ACHN (cell line): ENCODE measurements at places on chromosomes 6 and 20.

DNA sequence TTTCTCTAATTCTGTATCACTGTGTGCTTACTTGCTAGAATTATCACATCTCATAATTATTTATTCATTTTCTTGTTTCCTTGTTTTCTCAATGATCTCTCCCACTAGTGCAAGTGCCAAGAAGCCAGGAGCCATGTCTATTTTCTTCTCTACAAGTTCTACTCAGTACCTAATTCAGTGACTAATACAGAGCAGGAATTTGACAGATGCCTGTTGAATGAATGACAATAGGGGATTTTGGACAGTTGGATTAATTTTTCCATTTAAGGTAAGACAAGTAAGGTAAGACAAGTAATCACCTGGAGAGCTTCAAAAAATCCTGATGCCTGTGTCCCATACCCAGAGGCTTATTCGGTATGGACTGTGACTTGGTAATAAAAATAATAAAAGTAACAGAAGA lies 81.0 kb downstream of the EDN1 start:
- DNase-seq = no peak

DNA sequence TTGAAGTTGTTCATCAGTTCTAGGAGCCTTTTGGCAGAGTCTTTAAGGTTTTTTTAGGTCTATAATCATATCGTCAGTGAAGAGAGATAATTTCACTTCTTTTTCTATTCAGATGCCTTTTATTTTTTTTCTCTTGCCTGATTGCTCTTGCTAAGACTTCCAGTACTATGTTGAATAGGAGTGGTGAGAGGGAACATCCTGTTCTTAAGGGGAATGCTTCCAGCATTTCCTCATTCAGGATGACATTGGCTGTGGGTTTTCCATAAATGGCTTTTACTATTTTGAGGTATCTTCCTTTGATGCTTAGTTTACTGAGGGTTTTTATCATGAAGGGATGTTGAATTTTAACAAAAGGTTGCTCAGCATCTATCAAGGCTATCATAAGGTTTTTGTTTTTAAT lies 109.5 kb downstream of the CLVS2 start:
- no peak for DNase-seq

DNA sequence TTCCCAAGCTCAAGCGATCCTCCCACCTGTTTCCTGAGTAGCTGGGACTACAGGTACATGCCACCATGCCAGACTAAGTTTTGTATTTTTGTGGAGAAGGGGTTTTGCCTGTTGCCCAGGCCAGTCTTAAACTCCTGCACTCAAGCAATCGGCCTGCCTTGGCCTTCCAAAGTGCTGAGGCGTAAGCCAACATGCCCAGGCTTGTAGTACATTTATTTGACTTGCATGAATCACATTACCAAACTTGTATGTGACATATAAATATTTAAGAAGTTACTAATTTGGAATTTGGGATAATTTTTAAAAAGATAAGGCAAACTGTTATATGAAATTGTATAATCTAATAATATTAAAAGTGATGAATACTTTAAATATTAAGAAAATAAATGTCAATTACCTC lies 157.6 kb downstream of the MCHR2 start:
- DNase-seq = no peak

- no peak for DNase-seq
These were observed 303.9 kb upstream of the DEFB112 start for GRCh38 chr6:50353603-50354002.

DNA sequence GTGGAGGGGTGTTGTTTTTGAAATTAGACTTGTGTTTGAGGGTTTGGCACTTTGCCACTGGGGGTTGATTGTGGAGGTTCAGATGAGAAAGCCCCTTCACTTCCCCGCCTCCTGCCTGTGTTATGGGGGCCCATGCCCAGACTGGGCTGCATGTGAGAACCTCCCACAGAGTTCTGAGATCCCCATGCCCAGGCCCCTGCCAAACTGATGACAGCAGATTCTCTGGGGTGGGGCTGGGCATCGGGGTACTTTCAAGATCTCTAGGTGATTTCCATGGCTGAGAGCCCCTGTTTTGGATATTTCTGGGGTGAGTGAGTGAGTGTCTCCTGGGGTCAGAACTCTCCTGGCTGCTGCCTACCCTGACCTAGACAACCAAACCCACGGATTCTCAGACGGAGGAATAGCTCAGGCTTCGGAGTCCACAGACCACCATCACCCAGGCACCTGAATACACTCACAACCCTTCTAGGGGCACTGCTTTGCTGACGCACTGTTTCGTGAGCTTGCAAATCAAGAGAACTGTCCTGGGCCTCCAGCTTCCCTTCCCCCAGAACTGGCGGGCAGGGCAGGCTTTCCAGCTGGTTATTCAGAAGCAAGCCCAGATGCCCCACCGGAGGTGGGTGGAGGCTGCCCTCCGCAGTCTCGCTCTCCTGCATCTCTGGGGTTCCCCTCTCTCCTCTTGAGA lies 6.3 kb downstream of the BCAS1 start:
- no peak for DNase-seq

DNA sequence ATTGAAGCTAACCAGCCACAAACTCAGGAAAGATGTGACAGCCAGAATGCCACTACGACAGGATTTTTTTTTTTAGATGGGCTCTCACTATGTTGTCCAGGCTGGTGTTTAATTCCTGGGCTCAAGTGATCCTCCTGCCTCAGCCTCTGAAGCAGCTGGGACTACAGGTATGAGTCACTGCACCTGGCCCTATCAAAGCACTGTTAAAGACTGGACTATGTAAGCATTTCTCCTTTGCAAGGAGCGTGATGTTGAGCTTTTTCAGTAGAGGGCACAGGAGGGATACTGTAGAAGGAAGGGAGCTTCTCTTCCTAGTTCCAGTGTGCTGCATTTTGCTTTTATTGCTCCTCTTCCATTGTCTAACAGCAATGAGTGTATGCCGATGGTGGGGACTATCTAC lies 35.8 kb downstream of the ZBTB9 start:
- no peak for DNase-seq

DNA sequence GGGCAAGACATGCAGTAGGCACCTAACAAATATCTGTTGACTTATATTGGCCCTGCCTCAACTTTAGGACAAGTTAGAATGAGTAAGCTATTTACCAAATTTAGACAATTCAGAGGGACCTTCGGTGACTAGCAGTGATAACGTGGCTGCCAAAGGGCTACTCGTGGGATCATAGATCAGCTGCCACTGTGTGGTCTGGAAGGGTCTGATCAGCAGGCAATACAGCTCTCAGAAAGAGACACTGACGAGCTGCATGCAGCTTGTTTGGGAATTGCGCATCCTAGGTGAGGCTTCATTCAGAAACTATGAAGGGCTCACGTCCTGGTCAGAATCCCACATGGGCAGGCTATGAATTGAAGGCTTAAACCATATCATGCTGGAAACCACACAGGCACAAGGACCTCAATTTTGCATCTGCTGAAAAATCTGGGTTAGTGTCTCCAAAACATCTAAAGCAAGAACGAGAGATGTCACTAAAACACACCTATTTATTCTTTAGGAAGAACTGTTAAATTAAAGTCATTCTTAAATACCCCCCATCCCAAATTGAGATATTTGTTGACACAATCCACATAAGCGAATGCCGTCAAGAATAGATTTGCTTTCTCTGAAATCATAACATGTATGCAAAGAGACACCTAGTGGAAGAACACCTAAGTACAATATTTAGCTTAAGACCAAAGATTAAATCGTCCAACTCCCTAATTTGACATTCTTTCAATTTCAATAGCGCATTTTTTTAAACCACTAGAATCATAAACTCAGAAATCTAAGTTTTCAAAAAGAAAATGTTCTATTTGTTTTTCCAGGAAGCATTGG lies 79.6 kb downstream of the IPCEF1 start:
- DNase-seq = peak; percentile 56

DNA sequence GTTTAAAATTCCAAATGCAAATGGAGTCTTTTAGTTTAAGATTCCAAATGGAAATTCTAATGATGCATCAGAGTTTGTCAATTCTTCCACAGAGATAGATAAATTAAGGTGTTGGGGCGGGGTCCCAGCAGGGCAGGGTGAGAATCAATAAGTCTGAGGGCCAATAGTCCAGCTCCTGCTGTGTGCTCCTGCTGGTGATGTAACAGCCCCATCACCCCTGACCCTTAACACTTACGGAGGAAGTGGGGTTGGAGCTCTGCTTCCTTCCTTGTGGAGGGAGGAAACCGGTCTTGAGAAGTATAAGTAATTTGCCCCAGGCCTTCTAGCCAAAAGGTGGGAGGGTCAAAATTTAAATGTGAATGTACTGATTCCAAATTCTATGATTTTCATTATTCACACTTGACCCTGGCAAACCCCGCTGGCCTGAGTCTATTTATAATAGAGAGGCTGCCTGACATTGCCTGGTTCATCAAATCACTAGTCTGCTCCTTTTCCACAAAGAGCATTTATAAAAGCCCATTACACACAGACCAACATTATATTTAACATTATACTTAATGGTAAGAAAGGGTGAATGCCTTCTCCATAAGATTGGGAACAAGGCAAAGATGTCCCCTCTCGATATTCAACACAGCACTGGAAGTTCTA lies 17.2 kb downstream of the ZBTB2 start:
- DNase-seq = no peak

DNA sequence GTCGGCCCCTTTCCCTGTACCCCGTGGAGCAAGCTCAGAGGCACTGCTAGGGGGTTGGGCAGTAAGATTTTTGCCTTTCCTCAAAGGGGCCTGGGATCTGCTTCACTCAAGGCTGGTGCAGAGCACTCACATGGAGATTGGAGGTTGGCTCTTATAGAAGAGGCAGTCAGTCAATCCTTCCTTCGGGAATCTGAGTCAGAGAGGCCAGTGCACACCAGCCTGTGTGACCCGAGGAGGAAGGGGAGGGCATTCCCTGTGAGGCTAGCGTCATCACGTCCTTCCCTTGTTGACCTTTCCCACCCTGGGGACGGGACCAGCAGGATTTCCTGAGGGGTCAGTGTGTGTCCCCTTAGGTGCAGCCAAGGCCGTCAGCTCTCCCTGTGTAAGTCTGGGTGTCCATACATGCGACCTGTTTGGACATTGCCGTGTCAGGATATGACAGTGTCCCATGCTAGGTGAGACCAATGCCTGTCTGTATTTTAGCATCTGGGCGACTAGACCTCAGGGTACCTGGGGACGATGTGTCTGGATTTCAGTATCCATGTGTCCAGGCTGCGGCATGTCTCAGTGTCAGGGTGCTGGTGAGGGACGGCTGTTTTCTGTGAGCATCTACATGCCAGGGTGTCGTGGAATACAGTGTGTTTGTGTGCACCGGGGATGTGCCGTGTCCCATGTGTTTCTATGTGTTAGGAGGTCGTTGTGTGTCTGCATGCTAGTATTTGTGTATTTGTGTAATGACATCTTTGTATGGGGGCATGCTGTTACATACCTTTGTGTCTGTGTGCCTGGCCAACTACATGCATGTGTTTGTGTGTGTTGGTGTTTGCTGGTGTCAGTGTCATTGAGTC lies 2.8 kb upstream of the ZNF512B start:
- no peak for DNase-seq

DNA sequence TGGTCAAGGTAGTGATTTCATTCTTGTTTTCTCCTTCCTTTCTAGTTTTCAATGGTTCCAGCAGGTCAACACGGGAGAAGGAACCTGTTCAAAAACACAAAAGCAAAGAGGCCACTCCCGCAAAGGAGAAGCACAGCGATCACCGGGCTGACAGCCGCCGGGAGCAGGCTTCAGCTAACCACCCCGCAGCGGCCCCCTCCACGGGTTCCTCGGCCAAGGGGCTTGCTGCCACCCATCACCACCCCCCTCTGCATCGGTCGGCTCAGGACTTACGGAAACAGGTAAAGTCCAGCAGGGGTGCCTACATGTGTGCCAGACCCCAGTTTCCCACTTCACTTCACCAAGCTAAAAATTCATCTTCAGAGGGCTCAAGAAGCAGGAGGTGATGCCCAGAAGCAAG lies 175.6 kb downstream of the DTNBP1 start:
- DNase-seq = no peak

GRCh38 chr6:21840428-21840827 lies 246.9 kb downstream of the SOX4 start:
- no peak for DNase-seq

GRCh38 chr6:82380566-82381185 lies 17.1 kb downstream of the TPBG start:
- no peak for DNase-seq

DNA sequence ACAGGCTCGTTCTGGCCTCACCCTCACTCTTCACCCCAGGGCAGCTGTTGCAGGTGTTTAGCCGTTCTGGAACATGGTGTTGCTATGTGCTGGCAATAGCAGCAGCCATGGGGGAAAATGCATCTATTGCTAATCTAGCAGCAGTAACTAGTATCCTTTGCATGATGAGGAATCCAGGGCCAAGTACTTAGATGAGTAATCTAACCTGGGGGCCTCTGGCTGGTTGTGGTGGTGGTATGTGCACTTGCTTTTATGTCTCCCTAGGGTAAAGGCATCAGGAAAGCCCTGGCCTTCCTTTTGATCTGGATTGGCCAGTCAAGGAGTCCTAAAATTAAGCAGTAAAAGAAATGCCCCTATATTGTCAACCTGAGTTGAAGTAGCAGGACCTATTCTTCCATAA lies 594.5 kb upstream of the MAP3K7 start:
- no peak for DNase-seq

DNA sequence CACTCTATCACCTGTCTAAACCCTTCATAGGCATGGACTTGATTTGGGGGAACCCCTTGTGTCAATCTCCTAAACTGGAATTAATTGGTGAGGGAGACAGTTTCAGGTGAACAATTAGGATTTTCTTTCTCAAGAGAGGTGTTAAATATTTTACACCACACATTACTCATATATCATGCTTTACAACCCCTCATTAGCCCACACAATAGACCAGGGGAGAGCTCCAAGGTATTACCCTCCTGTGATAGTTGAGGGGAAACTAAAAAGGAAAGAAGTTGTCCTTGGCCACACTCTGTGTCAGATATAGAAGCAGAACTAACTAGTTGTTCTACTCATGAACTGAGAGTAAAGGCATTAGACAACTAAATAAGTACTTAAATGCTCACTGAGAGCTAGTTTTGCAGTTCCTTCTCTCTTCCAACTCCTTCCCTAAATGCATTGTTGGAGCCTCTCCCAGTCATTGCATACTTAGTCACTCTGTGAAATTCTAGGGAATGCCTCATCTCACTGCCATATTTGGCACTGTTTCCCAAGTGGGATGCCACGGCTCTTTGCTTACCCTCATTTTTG lies 183.7 kb upstream of the CEP162 start:
- peak; percentile 1 for DNase-seq

DNA sequence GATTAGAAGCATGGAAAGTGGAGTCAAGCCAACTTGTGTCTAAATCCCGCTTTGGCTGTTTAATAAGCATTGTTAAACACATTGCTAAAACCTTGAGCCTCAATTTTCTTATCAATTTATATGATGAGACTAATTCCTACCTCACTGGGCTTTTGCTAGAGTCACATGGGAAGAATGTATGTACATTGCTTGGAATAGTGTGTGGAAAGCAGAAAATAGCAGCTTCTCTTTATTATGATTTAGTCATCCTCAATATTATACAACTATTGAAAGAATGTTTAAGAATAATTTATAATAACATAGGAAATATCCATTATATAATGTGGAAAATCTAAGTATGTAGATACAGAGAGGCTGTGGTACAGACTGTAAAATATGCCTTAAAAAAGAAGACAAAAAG lies 313.0 kb upstream of the CDYL start:
- DNase-seq = no peak

DNA sequence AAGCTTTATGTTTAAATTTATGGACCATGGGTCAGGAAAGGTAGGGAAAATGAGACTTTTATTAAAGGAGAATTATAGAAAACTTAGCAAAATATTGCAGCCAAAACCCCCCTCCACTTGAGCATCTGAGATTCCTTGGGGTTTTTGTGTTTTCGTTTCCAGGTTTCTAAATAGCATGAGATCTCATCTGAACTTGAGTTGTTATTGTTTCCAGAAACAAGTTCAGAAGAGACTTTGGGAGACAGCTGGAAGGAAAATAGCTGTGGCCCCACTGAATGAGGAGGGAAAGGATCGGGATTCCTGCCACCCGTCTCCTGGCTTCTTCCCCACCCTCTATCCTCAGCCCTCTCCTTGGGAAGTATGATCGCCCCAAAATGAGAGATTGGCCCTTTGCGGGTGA lies 75.5 kb downstream of the TBC1D7 start:
- no peak for DNase-seq
